ENCODE measurements at places on chromosomes 12 and 14.

DNA sequence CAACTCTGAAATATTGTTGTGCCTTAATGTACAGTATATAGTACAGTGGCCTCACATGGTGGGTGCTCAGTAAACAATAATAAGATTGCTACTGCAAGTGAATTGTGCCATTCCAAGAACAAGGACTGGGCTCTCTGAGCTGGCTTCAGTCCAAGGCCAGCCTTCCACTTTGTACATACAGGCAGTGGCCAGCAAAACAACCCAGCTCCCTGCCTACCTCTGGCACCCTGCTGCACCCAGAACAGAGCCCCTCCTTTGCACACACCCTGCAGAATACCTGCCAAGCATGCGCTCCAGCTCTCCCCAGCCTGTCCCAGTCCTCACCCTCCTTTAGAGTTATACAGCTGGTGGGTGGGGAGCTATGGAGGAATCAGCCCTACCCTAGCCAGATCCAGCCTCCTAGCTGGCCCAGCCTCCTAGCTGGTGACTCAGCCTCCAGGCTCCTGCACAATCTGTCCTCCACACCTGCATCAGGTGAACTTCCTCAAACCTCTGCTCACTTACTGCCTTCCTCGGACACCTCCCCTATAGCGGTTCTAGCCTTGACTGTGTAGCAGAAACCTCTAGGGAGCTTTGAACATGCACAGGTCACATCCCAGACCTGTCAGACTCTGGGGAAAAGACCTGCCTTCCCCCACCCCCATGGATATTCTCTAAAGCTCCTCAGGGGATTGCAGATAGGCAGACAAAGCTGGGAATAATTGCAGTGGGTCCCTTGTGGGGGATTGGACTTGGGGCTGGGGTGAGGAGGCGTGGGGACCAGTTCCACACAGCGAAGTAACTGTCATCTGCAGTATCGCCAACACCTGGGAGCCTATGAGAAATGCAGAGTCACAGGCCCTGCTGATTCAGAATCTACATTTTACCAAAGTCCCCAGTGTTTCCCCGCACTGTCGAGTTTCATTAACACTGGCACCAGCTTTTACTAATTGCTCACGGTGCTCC is 17.9 kb downstream of the ZDHHC22 start:
- no peak for DNase-seq

- DNase-seq, result no peak
Observed at GRCh38 chr12:65279369-65280112, 1.1 kb downstream of the MSRB3 start.

- DNase-seq, result no peak
Observed at GRCh38 chr14:86013641-86014040, 483.7 kb downstream of the FLRT2 start.

- no peak for DNase-seq
Observed at GRCh38 chr12:67910360-67911274, 78.6 kb upstream of the IFNG-AS1 start.

DNA sequence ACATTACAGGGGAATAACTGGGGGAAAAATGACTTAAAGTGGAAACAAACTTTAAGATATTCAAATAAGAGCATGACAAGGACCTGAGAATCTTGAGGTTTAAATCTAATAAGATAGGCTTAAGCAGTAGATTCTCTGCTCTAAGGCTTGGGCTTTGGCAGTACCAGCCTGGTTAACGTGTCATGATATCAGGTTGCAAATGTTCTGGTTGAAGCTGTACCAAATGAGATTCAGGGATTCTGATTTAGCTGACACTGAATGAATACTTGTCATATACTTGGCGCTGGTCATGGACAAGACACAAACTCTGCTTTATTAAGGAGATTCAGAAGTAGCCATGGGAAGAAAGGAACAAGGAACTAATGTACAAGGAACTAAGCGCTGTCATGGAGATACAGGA is 6.1 kb downstream of the TCP11L2 start:
- DNase-seq, result no peak

Measured in stimulated activated CD4-positive, alpha-beta T cell treated with anti-CD3 and anti-CD28 coated beads, Interleukin-12 subunit alpha, Interleukin-12 subunit beta, amount 100 ng/mL, for 24 hours (primary cell).